ENCODE measurements at places on chromosomes 2 and 18.

- DNase-seq = no peak
These were observed 19.1 kb downstream of the LRP2 start for GRCh38 chr2:169343202-169343601.

- DNase-seq = no peak
These were observed 158.9 kb downstream of the VAPA start for GRCh38 chr18:10072671-10073175.

DNA sequence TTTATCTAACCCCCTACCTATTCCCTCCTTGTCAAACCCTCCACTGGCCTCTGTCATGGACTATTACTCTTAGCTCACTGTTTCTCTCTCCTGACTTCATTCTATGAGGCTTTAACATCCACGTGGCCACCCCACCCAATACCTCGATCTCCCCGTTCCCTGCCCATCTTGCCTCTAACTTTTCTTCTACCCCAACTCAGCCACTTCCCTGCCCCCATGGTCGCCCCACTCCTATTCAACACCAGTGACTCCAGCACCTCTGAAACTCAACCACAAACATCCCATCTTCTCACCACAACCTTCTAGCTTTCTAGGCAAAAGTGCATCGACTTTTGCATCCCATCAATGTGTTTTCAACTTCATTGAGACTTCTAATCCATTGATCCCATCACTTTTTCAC, 94.2 kb upstream of the EPAS1 start:
- DNase-seq = no peak

DNA sequence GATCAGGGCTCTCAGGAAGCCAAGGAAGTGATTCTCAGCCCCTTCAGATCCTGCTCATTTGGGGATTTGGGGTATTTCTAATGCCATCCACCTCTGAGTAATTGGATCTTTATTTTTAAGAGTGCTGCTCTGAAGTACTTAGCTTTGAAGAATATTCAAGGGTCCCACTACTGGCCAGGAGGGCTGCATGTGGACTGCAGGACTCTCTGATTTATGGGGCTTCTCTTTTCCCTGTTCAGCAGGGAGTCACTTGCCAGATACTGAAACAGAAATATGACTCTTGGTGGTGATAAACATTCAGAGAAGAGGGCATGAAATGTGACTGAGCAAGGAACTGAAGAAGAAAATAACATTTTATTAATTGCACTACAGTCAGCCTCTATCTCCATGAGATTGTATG, 138.5 kb downstream of the MTX2 start:
- no peak for DNase-seq

- DNase-seq = no peak
These were observed 233.9 kb upstream of the FOSL2 start for GRCh38 chr2:28158791-28159190.

GRCh38 chr2:119943058-119943457, 69.8 kb upstream of the EPB41L5 start:
- no peak for DNase-seq

DNA sequence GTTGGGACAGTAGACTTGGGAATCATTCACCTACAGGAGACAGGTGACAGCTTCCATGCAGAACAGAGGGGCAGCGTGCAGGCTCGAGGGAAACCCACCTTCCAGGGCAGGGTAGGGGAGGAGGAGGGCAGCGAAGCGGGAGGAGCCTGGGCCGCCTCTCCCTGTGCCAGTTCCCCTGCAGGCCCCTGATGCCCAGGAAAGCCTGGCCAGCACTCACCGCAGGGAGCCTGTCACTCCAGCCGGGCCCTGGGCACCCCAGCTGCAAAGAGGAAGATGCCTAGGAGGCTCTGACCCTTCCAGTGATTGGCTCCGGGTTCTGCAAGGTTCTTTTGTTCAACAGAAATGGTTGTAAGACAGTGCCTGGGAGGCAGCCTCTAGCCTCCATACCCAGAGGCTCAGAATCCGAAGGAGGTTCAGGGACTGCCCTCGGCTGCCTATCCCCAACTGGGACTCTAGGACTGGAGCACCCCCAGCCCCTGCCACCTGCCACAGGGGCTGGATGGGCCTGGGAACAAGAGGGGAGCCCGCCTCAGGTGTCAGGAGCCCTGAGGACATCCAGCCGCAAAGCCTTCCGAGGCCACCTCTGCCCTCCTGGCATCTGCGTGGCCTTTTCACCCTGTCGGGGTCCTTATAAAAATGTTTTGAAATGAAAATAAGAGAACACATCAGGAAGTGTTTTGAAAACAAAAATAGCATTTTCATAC, 103.2 kb downstream of the PTGR3 start:
- DNase-seq = no peak

- DNase-seq = no peak
These were observed 221.1 kb upstream of the NRP2 start for GRCh38 chr2:205461169-205461568.

- DNase-seq = no peak
These were observed 20.7 kb downstream of the STAT1 start for GRCh38 chr2:190993292-190993643.

GRCh38 chr2:239726631-239727181, 298.4 kb downstream of the NDUFA10 start:
- no peak for DNase-seq

DNA sequence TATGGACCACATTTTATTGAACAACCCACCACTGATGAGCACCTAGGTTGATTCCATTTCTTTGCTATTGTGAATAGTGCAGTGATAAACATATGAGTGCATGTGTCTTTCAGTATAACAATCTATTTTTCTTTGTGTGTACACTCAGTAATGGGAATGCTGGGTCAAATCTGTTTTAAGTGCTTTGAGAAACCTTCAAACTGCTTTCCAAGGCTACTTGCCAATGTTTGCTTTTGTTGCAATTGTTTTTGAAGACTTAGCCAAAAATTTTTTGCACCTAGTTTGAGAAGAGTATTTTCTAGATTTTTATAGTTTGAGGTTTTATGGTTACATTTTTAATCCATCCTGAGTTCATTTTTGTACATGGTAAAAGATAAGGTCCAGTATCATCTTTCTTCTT, 587.4 kb upstream of the SETBP1 start:
- no peak for DNase-seq

GRCh38 chr2:69050802-69051201, 37.8 kb downstream of the ANTXR1 start:
- no peak for DNase-seq

- DNase-seq = no peak
These were observed 92.7 kb upstream of the FN1 start for GRCh38 chr2:215528555-215528954.

DNA sequence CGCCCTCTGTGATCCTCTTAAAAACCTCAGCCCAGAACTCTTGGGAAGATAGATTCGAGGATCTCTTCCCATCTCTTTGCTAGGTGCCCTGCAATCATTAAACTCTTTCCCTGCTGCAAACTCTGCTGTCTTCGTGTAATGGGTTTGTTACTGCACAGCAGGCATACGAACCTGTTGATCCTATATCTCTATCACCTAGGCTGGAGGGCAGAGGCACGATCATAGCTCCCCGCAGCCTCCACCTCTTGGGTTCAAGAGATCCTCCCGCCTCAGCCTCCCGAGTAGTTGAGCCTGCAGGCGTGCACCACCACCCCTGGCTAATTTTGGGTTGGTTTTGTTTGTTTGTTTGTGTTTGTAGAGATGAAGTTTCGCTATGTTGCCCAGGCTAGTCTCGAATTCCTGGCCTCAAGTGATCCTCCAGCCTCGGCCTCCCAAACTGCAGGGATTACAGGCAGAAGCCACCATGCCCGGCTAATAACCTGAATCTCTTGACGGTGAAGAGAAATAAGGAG, 493 bp upstream of the BBS5 start:
- no peak for DNase-seq

GRCh38 chr2:201357221-201357620, at the start of gene FLACC1:
FLACC1 (minus strand) TSS chr2:201357345; CDS start chr2:201351404, 5,941 bp downstream.
- peak; percentile 6 for DNase-seq

DNA sequence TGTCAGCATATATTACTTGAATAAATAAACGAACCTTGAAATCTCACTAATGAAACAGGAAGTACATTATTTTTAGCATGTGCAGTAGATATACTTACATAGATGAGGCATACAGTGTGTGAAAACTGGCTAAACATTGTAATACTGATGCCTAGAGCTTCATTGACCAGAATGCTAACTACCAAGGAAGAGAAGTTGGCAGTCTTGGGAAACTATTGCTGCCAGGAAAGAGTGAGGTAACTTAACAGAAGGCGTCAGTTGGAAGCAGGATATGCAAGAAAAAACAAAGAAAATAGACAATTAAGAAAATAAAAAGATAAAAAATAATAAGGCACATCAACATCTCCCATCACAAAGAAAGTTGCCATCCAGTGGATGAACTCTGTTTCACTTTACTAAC, 963.0 kb downstream of the TDRD15 start:
- no peak for DNase-seq

- DNase-seq = peak; percentile 81
These were observed 7.7 kb upstream of the COL6A3 start for GRCh38 chr2:237421542-237422116.

DNA sequence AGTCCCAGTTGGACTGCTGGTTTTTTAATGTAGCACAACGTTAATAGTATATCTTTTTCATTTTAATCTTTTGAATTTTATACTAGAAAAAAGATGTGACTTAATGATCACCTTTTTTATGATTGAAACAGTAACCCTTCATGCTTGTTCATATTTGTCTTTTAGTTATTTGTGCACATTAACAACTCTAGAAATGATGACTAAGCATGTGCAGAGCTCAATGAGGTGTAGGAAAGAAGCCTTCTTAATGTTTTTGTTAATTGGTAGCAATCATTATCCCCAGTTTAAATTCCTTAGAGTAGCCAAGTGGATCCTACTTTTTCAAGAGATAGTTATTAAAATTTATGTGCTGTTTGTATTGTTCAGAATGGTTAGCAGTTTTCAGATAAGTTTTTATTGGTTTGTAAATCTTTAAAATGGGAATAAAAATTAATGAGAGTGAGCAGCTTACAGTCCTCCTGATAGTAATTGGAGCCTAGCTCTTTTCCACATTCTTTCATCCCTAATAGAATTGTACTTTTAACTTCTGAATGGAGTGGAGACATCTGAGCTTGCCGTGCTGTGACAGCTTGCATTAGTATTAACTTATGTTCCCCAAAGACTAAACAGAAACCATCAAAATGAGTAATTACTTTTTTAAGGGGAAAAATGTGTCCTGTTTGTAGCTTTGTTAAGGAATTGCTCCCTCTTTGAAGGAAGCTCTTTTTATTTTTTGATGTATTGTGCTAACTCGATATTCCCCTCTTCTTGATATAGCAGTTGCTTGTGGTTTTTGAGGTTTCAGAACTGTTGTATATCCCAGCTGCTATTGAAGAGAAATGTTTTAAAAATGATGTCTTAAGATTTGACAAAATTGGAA, 17.3 kb downstream of the PIK3C3 start:
- DNase-seq = no peak

GRCh38 chr2:210167227-210167626, 4.0 kb downstream of the KANSL1L start:
- no peak for DNase-seq

DNA sequence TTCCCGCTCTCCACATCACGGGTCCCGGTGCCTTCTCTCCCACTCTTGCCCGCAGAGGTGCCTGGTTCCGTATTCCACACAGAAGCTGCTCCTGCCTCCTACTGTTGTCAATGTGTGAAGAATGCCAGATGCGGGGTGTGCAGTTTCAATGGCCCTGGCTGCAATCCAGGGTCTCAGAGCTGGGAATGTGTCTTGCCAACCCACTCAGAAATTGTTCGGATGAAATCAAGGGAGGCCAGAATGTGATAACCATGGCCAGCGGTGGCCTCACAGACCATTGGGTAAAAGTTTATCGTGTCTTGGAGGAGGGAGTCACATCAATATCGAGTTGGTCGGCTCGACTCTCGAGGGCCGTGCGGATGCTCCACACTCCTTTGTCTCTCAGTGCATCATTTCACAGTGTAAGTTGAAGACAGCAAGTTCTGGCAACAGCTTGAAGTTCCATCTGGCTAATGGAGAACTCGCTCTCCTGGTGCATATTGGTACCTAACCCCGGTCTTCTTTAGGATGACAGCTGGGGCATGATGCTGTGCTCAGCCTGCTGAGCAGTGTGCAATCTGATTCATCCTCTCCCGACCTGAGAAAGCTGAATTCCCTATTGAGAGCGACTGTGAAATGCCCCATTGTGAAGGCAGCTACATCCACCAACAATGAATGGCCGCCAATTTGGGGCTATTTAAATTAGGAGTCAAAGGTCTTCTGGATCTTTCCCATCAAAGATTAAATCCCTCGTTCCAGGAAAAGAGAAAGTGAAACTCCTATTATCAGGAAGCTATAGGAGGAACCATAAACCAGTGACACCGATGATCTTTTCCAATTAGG, 389.0 kb downstream of the SOX11 start:
- DNase-seq = no peak

- DNase-seq = peak; percentile 59
These were observed 24.2 kb upstream of the CASP8 start for GRCh38 chr2:201235860-201236811.

DNA sequence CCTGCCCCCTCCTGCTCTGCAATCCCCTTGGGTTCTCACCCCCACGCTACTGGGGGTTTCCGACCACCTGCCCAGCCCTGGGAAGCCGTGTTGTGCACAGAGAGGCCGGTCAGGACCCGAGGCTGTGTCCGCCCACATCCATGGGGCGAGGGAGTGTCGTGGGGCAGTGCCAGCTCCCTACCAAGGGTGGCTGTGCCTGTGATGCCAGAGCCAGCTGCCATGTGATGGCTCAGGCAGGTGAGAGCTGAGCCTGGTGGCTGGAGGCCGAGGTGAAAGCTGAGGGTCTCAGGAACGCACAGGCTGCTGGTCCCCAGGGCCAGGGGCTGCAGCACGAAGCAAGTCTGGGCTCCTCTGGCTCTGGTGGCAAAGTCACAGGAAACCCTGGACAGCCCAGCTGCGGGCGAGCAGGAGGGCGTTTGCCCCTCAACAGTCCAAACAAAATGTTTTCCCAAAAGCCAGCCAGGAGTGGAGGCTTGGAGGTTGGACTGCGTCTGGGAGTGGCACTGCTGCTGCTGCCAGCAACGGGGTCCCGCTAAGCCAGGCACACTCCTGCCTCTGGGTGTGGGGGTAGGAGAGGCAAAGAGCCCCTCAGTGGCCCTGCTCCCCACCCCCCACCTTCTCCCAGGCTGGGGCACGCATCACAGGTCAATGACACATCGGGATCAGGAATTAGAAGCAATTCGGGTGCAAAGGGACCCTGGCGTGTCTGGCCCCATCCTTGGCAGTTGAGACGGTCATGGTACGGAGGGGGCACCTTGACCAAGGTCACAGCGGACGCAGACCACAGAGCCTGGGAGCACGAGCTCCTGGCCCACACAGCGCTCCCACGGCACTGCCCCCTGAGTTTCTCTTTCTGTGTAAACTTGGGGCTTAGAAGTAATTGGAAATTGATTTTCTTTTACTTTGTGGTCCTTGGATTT, 72.4 kb upstream of the GPC1 start:
- no peak for DNase-seq
